ENCODE measurements at places on chromosomes 7 and 10.

DNA sequence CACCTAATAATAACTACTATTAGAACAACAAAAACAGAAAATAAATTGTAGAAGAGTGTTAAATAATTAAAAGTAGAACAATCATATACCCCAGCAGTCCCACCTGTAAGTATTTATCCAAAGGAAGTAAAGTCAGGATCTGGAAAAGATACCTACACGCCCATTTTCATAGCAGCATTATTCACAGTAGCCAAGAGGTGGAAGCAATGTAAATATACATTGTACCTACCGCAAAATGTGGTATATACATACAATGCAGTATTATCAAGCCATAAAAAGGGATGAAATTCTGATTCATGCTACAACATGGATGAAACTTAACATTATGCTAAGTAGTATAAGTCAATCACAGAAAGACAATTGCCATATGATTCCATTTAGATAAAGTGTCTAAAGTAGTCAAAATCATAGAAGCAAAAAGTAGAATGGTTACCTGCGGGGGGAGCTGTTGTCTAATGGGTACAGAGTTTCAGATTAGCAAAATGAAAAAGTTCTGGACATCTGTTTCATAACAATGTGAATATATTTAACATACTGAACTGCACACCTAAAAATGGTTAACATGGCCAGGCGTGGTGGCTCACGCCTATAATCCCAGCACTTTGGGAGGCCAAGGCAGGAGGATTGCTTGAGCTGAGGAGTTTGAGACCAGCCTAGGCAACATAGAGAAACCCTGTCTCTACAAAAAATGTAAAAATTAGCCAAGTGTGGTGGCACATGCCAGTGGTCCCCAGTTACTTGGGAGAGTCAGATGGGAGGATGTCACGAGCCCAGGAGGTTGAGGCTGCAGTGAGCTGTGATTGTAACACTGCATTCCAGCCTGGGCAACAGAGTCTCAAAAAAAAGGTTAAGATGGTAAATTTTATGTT lies 6.0 kb upstream of the TMED4 start:
- DNase-seq = no peak

GRCh38 chr7:44291066-44291732 lies 34.2 kb downstream of the CAMK2B start:
- no peak for DNase-seq

DNA sequence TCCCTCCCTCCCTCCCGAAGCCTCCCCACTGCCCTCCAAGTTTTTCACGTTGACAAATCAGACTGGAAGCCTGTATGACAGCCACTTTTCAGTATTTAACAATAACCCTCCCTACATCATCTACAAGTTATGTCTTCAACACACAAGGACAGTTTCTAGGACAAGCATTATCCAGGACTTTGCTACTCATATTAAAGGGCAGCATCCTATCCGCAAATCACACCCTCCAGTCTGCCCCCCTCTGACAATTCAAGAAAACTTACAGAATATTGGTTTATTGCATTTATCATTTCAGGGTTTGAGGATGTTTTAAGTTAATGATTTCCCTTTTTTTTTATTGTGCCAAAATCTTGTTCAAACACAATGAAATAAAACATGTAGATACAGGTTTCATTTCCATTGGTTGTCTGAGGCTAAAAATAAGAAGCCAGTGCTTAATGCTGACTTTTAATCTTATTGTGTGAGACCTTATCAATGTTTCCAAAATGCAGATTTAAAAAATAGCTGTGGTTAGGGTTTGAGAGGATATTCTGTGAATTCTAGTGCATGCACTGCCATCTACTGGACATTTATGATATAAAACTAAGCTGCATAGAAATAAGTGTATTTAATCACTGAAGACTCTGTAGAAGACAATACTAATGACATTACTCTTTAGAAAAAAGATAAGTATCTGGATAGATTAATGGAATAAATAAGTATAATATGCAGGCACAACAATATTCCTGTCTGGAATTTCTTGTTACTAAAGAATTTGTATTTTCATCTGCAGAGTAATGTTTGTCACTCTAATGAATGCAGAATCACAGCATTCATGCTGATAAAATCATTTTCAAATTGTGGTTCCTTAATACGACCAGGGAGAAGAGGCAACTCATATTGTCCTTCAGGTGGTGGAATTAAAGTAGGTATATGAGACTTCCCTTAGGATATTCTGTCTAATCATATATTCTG lies 64.1 kb downstream of the CAV1 start:
- no peak for DNase-seq

DNA sequence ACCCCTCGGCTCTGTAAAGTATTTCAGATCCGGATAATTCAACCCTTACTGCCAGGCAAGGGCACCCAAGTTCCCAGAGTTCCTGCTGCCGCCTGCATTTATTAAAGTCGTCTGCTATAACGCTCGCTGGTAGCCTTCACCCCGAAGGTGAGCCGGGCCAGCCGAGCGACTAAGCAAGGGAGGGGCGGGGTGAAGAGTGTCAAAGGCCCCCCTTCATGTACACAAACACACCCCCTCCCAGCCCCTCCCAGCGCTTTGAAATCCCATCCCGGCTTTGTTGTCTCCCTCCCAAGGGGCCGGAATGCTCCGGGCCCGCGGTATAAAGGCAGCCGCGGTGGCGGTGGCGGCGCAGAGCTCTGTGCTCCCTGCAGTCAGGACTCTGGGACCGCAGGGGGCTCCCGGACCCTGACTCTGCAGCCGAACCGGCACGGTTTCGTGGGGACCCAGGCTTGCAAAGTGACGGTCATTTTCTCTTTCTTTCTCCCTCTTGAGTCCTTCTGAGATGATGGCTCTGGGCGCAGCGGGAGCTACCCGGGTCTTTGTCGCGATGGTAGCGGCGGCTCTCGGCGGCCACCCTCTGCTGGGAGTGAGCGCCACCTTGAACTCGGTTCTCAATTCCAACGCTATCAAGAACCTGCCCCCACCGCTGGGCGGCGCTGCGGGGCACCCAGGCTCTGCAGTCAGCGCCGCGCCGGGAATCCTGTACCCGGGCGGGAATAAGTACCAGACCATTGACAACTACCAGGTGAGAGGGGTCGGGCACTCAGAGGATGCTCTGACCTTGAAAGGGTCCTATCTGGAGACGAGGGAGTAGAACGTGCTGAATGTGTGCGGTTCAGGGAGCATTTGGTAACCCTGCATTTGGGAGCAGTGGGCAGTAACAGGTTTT lies at the start of gene DKK1:
Gene DKK1 (plus strand): TSS at position 349 of the 889 bp plus-strand sequence. CDS start 154 bp downstream, at position 503.
- DNase-seq = no peak

- DNase-seq = no peak
Measured at GRCh38 chr7:28615091-28615490, 202.8 kb downstream of the CREB5 start.

DNA sequence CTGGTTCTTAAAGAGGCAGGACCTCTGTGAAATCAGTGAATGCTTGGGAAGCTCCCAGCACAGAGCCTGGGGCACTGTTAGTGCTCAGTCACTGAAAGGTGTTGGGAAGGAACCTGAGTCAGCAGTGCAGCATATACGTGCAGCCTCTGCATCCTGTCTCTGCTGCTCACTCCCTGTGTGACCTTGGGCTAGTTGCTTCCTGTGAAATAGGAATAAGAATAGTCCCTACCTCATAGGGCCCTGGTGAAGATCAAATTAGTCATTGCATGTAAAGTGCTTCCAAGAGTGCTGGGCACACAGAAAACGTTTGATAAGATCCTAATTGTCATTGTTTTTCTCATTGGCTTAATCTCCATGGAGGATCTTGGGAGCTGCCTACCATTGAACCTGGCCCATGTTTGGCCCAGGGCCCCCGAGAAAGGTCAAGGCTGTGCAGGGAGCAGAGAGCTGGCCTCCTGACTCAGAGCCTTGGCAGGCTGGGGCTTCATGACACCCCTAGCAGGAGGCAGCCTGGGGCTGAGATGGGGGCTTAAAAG lies 73.3 kb upstream of the COL13A1 start:
- no peak for DNase-seq
